Thoracic aorta (tissue), 2 donors: ENCODE measurements at places on chromosomes 5 and 9. TPM values are rescaled to one million over a fixed set of nuclear protein-coding genes. Genes with fewer than 3 reads are reported as not detected.

- no peak for DNase-seq
These were observed 287.8 kb upstream of the ISL1 start for GRCh38 chr5:51095486-51095885.

GRCh38 chr5:131289738-131290137 is 25.9 kb downstream of the CDC42SE2 start:
- no peak for DNase-seq

DNA sequence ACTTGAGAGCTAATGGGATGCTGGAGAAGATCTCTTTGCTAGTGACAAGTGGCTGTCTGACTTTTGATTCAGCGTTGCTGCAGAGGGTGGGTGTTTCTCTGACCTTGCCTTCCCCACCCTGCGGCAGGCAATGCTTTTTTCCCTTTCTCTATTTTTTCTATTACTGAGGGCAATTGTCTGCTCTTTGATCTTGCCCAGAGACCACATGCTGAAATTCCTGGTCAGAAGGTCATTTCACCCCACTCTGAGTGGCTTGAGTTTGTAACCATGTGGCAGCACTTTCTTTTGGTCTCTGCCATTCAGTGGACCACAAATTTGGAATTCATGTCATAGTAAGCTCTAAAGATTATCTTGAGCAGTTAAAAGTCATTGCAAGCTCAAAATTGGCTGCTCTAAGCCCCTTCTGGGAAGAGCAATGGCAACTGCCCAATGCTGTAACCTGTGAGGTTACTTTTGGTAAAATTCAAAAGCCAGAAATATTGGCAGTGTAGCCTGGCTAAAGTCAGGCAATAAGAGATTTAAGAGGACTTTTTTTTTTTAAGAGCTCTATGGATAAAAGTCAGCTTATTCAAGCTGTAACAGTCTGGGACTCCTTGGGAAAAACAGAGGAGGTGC is 30.4 kb upstream of the MTMR12 start:
- DNase-seq: no peak

DNA sequence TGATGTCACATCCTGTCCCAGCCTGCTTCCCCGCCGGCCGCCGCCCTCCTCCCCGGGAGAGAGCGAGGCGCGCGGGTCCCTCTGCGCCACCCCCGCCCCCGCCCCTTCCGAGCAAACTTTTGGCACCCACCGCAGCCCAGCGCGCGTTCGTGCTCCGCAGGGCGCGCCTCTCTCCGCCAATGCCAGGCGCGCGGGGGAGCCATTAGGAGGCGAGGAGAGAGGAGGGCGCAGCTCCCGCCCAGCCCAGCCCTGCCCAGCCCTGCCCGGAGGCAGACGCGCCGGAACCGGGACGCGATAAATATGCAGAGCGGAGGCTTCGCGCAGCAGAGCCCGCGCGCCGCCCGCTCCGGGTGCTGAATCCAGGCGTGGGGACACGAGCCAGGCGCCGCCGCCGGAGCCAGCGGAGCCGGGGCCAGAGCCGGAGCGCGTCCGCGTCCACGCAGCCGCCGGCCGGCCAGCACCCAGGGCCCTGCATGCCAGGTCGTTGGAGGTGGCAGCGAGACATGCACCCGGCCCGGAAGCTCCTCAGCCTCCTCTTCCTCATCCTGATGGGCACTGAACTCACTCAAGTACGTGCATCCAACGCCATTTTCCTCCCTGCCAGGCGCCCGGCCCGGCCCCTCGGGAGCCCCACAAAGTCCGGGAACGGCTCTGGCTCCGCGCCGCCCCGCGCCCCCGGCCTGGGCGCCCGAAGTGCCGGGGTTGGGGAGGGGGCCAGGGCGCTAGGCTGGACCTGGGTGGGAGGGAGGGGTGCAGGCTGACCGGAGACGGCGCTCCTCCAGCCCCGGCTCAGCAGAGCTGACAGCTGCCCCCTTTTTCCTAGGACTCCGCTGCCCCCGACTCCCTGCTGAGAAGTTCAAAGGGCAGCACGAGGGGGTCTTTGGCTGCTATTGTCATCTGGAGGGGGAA is 12.0 kb upstream of the OLFM1 start:
- no peak for DNase-seq

- no peak for DNase-seq
These were observed 496 bp downstream of the CXCL14 start for GRCh38 chr5:135578305-135578684.

- DNase-seq: no peak
These were observed 15.5 kb upstream of the C1QTNF3 start for GRCh38 chr5:34058532-34058931.

GRCh38 chr9:137461663-137462395 is 2.7 kb upstream of the NSMF start:
- DNase-seq: no peak

DNA sequence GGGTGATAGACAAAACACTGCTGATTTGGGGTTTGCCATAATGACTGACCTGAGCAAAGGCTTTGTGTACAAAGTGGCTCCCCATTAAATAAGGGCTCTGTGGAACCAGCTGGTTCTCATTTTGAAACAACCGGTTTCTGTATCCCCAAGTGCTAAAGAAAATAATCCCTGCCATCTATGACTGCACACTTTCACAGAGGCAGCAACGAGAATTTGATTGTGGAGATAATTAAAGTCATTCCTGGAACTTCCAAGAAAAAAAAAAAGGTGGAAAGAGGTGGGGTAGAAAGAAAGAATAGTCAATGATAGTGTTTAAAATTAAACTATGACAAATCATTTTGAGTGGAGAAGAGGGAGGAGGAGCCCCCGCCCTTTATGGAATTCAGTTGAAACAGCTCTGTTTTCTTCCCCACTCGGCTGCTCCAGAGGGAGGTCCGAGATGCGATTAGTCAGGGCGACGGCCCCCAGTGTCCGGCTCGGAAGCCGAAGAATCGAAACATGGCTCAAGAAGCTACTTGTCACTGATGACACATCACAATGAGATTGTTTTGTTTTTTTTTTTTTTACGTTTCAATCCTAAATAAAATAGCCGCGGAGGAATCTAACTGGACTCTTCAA is 38.4 kb downstream of the EBF1 start:
- peak; percentile 68 for DNase-seq

DNA sequence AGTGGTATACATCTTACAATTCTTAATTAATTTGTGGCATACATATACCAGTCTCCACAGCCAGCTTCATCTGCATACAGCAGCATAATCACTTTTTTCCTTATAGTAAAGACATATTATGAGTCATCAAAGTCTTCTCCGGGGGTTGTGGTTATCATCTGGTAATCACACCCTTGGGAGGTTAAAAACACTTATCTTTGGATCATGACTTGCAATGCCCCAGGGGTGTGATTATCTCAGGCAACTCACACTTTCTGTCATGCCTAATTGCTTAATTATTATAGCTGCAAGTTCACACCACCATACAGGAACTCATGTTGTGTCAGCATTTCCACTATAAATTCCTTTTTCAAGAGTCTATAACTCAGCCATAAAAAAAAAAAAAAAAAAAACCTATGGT is 218.4 kb downstream of the ANXA1 start:
- no peak for DNase-seq

The KLF4 gene
- total RNA-seq: 70.6 TPM

The LYSMD3 gene
- 19.3 TPM for total RNA-seq

The CNTFR gene
- 13.7 TPM for total RNA-seq

The FOXI1 gene
- total RNA-seq: not detected

The ROR2 gene
- total RNA-seq: 0.21 TPM

The GRXCR2 gene
- total RNA-seq: not detected

The INSL4 gene
- not detected for total RNA-seq
